ENCODE measurements at places on chromosomes 6 and 20.

- DNase-seq: no peak
These were observed 61.5 kb downstream of the SYNE1 start for GRCh38 chr6:152575621-152576150.

DNA sequence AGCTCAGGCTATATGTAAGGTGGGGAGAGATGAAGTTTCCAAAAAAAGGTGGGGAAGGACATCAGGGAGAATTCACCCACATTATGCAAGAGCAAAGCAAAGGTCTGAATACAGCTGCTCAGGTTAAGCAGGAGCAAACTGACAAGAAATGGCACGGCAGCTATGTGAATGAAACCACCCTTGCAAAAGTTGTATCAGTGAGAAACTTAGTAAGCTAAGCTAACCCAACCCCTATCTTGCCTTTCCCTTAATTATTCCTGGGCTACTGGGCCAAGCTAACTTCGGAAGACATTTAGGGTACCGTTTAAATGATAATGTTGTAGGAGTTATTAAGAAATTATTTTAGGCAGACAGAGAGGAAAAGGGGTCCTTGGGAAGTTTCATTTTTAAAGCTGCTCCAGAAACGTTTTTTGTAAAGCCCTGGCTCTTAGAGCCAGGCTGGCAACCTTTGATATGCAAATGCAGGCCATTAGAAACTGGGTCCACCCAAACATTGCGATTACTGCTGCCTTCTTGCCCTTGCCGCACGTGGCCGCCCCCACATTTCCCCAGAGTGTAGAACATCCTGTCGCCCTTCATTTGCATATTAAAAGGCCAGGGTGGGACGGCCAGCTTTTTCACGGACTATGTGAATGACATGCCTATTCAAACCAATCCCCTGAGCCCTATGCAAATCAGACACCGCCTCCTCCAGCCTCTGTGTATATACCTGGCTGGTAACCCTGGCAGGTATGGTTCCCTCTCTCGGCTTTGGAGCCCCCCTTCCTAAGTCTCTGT is 60.5 kb upstream of the SAMD5 start:
- DNase-seq: no peak

GRCh38 chr6:135254471-135254870 is 73.4 kb downstream of the MYB start:
- DNase-seq: no peak

DNA sequence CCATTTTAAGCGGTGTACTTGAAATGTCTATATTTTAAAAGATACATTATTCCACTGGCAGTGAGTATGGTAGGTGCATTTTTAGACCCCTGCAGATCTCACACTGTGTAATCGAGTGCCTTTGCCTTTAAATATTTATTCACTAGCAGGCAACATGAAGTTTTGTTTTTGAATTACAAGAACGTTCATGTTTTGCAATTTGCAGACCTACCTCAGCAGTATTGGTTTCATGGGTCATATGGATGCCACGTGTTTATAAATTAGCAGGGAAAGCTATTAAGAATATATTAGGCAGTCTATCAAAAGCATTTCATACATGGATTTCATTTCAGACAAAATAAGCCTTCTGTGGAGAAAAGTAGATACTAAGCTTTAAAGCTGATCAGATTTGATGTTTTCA is 7.2 kb downstream of the MAP3K4 start:
- no peak for DNase-seq

Measured in PC-3 (cell line).